ENCODE measurements at places on chromosomes 16 and 17.

- DNase-seq: no peak
Observed at GRCh38 chr17:35214631-35215273, 20.6 kb upstream of the SLC35G3 start.

- no peak for DNase-seq
Observed at GRCh38 chr17:7839190-7839875, 5.3 kb downstream of the KDM6B start.

DNA sequence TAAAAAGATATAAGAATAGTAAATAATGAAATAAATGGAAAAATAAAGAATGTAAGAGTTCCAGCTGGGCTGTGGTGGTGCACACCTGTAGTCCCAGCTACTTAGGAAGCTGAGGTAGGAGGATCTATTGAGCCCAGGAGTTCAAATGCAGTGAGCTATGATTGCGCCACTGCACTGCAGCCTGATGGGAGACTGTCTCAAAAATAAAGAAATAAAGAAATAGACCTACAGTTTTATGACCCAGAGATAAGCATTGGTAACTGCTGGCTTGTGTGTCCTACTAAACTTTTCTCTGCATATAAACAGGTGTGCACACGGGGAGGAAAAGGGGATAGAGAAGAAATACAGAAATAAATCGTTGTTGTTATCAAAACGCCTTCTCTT lies 7.8 kb upstream of the PDP2 start:
- DNase-seq: no peak

DNA sequence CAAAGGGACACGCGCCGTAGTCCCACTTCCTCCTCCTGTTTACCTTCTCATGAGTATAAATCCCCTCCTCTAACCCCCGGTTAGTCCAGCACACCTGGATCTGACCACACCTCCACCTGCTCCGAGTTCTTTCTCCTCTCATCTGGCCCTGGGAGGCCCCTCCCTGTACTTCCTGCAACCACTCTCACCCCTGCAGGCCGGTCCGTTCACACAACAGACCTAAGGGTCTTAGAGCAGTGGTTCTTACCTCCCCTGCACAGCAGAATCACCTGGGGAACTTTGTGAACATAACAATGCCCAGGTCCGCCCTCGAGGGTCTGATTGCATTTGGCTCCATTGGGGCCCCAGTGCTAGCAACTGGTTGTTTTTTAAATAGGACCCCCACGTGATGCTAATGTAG lies 24.8 kb downstream of the TMEM114 start:
- DNase-seq: no peak

DNA sequence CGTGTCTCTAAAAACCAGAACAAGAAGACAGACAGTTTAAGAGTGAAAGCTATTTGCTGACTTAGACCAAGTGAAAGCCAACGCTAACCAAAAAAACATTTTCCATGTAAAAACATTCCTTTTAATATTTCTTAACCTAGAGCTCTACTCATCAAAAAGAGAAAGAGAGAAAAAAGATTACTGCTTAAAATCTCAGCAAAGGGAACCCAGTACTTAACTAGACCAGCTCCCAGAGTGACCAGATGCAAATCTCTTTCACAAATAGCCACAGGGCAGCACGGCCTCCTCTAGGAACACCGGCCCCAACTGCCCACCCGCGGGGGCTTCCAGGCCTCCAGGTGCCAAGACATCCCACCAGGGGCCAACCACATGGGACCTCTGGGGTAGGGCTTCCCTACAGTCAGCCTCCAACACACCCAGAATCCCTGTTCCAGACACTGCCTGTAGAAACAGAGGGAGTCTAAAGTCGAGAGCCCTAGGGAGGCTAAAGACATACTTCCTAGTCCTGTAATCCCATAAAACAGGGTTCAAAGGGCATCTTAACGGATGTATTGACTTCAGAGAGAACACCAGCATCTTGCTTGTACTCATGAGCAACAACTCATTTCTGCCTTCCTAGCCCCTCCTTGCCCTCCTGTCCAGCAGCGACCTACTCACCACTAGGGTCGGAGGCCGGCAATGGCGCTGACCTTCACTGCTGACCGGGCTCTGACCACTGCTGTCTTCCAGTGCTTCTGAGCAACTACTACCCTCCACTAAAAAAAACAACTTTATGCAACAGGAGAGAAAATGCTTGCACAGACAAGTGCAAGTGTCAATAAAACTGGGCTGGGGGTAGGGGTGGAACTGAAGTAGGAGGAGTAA lies 21.3 kb downstream of the ZCCHC14 start:
- no peak for DNase-seq

- DNase-seq: no peak
Observed at GRCh38 chr16:2835638-2836493, 5.8 kb downstream of the ZG16B start.

GRCh38 chr16:10988164-10988803 lies 43.9 kb downstream of the CLEC16A start:
- DNase-seq: peak; percentile 48

DNA sequence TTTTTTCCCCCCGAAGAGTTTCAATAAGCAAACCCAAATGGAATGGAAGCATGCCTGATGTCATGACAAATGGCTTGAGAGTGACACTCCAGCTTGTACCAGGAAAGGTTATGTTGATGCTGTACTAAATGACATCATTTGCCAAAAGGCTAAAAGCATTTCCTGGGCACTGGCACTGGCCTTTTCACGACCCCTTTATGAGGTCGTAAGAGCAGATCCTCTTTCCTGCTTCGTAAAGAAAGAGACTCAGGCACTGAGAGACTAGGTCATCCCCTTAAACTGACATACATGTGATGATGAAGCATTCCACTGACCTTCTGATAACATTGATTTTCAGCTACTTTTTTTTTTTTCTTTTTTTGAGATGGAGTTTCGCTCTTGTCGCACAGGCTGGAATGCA lies 30.5 kb downstream of the CEP295NL start:
- no peak for DNase-seq

GRCh38 chr17:7501729-7502128 lies 17.6 kb downstream of the POLR2A start:
- no peak for DNase-seq
